ENCODE measurements at places on chromosomes 3 and 15.

GRCh38 chr3:88677298-88677697 is 430.1 kb upstream of the EPHA3 start:
- DNase-seq = no peak

DNA sequence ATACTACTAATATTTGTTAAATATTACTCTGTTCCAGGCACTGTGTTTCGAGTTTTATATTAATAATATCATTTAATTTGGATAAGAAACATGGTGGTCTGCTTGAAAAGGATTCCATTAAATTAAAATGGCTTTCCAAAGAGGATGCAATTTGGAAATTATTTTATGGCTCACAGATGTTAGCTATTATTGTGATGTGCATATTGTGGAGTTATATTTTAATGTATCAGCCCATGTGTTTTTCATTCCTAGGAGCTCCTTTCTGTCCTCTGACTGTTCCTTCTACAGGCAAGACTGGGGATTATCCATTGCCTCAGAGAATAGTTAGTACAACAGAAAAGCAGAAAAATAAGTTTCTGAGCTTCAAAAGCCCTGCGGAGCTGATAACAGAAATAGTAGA is 376.7 kb upstream of the PDZRN3 start:
- no peak for DNase-seq

GRCh38 chr3:13077431-13078162 is 4.4 kb upstream of the IQSEC1 start:
- no peak for DNase-seq

GRCh38 chr3:189507856-189508255 is 123.3 kb upstream of the TP63 start:
- DNase-seq = no peak

- DNase-seq = no peak
Observed at GRCh38 chr3:151330899-151331298, 1.6 kb upstream of the P2RY13 start.

DNA sequence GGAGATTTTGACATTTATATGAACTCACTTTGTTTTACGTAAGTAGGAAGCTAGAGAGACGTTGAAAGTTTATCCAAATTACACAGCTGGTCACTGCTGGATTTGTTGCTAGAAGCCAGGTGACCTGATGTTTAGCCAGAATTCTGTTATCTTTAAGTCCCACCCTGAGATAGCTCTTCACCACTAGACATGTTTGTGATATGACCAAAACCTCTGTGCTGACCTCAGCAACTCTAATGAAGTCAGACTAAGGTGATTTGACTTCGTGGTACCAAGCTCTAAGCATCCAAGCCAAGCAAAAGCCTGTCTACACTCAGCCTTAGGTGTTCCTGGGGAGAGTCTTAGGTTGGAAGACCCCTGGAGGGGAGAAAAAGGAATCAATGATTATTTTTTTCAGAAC is 102.4 kb downstream of the ARRDC4 start:
- no peak for DNase-seq

DNA sequence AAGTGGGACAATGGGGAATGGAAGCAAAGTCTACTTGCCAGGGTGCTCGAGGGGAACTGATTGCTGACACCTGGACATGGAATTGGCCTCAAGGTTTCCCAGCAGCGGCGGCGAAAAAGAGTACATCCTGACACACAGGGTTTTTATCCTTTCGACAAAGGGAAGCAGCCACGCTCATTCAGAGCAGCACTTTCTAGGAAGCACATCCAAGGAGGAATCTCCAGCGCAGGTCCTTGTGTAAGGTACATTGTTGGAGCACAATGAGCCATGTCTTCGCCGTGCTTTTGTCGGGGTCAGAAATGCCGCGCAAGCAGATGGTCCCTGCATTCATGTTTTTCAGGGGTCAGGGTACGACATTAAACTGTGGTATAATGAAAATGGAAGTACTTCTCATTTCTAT is 16.8 kb downstream of the CACNA1D start:
- DNase-seq = no peak

DNA sequence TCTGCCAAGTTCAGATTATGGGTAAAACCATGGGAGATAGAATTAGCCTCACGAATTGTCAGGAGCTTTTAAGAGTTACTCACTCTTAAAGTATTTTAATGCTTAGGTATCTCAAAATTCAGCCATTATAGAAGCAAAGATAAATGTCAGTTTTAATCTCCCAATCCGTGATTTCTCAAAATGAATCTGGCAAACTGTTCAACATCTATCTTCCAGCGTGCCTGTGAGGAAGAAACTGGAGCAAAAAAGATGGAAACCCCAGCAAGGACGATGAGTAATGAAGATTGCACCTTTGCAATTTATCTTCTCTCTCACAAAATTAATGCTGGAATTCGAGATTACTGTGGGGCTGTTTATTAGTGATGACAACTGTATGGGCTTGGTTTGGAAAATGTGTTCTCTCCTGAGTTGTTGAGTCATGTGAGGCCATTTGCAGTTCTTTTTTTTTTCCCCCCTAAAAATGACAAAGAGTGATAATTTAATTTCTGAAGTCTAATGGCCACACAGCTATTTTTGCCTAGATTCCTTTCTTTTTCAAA is 70.5 kb downstream of the PYDC2 start:
- DNase-seq = no peak

DNA sequence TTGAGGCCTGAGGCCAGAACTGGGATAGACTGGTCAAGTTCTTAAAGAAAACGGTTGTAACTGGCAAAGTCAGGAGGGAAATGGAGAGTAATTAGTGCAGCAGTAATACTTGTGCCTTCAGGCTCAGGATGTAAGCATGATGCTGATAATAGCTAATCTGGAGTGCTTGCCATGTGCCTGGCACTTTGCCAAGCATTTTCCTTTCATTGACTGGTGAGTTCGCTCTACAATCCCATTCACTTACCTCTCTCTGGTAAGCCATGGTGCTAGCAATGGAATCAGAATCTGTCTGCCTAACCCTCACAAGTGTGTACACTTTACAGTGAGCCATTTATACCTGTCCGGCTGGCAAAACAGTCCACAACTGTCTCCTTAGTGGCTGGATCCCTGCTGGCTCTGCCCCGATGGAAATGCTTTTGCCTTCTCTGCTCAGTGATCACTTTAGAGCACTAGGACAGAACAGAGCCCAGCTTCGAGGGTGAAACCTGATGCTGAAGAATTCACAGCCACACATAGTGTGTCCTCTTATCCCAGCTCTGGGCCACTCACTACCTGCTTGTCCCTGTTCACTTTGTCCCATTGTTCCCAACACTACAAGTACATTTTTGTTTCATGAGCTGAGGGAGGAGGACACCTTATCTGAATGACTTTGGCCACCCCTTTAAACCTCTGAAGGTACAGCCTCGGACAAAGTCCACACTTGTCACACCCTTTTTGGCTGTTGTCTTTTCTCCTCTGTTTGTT is 10.3 kb downstream of the CHP1 start:
- DNase-seq = no peak

GRCh38 chr15:64532521-64533315 is 72.3 kb downstream of the ZNF609 start:
- DNase-seq = no peak

- no peak for DNase-seq
Observed at GRCh38 chr3:39468108-39468436, 592 bp downstream of the MOBP start.

GRCh38 chr3:40054568-40055222 is 245.3 kb downstream of the MYRIP start:
- no peak for DNase-seq

DNA sequence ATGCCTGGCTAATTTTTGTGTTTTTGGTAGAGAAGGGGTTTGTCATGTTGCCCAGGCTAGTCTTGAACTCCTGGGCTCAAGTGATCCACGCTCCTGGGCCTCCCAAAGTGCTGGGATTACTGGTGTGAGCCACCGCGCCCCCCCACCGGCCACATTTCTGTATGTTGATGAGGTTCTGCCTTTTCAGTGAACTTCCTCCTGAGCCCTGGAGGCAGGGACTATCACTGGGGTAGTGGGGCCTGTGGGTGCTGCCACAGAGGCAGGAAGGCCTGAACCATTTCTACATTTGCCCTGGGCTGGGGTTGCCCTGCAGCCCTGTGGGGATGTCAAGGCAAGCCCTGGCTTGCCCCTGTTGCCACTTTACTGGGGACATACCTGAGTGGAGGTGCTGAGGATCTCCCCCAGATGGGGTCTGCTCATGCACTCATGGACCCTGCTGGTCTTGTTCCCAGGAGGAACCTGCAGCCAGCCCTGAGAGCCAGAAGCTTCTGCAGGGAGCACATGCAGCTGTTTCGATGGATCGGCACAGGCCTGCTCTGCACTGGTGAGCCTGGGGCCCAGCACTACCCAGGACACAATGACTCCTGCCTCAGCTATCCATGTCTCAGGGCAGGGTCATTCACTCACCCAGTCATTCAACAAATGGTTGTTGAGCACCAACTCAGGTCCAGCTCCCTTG is 5.7 kb downstream of the SLC28A1 start:
- DNase-seq = no peak

- DNase-seq = no peak
Observed at GRCh38 chr3:9951598-9951961, 628 bp downstream of the PRRT3 start.

GRCh38 chr15:79265167-79265566 is 17.4 kb upstream of the ANKRD34C start:
- no peak for DNase-seq

DNA sequence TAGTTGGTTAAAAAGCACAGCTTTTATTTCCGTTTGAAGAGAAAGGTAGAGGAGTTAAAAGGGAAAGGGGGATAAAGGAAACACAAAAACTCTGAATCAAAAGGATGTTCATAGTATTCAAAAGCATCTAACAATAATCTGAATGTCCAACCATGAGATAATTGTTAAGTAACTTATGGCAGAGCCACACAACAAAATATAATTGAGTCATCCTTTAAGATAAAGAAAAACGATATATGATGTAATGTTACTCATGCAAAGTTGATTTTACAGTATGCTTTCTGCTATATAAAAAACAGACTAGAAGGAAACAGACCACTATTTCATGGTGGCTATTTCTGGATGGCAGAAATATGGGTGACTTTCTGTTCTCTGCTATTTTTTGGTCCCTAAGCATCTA is 3.9 kb downstream of the XPC start:
- no peak for DNase-seq

DNA sequence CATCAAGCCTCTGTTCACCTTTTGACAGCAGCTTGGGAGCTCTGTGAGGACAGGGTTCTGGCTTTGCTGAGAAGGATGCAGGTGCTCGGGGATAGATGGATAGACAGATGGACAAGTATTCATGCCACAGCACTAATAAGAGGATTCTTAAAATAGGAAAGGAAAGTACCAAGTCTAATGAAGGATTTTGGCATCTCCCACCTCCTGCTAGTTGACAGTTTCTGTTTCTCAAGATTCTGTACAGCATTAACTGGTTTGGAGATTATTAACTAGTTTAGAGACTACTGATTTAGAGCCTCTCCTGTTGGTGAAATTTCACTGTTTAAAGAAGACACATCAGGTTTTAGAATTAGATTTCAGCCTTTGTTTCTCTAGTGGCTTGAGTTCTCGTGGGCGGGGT is 152.3 kb downstream of the CACNA1D start:
- DNase-seq = peak; percentile 26

GRCh38 chr15:85800478-85801123 is 5.9 kb upstream of the KLHL25 start:
- DNase-seq = no peak

DNA sequence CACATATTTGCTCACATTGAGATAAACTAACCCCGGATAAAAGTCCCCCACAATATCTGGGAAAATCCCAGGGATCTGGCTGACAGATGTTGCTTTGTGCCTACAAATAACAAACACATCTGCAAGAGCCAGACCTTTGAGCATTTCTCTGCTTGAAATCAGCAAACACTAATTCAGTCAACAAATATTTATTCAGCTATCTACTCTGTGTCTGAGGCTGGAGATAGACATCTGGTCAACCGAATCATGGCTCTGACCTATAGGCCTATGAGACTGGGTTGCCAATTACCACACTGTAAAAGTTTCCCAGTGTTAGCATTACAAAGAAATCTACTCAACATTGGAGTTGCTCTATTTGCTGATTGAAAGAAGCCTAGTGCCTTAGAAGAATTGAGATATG is 201.1 kb upstream of the CADPS start:
- DNase-seq = no peak

DNA sequence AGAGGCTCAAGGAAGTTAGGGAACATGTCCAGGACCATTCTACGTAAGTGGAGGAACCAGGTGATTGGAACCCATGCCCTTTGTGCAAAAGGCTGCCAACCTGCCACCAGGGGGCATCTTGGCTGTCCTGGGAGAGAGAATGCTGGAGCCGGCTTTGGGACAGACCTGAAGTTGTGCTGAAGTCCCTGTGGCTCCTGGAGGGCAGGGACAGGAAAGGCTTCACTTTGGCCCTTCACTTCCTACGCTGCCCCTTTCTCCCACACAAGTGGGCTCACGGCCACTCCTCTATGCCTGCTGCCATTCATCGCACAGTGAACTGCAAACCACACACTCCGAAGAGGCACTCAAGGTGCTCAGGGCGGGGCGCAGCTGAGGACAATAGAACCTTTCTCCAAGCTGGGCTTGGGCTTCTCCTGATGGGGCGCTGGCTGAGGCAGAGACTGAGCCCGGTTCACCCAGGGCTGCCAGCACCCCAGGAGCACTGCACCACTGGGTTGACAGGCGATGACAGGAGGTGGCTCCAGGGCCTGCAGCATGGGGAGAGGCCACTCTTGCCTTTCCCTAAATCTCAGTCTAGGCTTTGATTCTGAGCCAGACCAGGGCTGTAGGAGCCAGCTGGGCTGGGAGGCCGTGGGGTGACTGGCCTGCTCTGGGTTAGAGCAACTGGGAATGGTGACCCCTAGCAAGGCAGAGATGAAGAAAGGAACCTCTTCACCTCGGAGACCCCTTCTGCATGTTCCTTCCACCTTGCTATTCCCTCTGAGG is 8.4 kb downstream of the SHF start:
- no peak for DNase-seq

DNA sequence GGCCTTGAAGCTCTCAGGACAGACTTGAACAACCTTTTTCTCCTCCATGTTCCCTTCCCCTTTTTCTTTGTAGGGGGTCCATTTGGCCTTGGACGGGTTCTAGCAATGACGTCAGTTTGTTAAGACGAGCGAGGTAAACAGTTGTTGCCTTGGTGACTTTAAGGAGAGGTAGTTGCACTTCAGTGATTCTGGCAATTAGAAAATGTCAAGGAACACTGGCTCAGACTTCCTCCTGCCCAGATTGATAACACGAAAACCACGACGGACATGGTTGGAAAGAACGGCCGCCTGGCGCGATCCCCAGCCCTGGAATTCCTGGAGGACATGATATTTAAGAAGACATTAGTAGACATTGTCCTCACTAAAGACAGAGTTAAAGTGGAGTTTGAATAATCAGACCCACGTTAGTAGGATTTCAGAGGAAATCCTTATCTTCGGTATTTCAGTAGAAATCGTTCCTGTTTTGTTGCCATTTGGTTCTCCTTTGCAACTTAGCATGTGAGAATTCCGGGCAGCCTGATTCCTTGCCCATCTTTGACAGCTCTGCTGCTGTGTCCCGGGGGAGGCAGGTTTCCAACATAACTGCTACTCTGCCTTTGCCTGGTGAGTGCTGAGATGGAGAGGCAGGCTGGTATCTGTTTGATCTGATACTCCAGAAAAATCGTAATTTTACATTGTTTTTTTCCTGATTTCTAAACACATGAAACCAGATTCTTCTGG is 87.3 kb downstream of the ST6GAL1 start:
- DNase-seq = no peak

- DNase-seq = no peak
Observed at GRCh38 chr3:132293251-132293650, 24.0 kb upstream of the ACP3 start.
